Activated naive CD8-positive, alpha-beta T cell treated with anti-CD3 and anti-CD28 coated beads for 36 hours (primary cell): ENCODE measurements at places on chromosomes 16 and 17. TPM values are rescaled to one million over a fixed set of nuclear protein-coding genes. Genes with fewer than 3 reads are reported as not detected.

GRCh38 chr16:80114699-80115098 lies 426.1 kb upstream of the DYNLRB2 start:
- DNase-seq, result no peak

- no peak for DNase-seq
These were observed 66.5 kb upstream of the LGALS9 start for GRCh38 chr17:27564463-27564862.

DNA sequence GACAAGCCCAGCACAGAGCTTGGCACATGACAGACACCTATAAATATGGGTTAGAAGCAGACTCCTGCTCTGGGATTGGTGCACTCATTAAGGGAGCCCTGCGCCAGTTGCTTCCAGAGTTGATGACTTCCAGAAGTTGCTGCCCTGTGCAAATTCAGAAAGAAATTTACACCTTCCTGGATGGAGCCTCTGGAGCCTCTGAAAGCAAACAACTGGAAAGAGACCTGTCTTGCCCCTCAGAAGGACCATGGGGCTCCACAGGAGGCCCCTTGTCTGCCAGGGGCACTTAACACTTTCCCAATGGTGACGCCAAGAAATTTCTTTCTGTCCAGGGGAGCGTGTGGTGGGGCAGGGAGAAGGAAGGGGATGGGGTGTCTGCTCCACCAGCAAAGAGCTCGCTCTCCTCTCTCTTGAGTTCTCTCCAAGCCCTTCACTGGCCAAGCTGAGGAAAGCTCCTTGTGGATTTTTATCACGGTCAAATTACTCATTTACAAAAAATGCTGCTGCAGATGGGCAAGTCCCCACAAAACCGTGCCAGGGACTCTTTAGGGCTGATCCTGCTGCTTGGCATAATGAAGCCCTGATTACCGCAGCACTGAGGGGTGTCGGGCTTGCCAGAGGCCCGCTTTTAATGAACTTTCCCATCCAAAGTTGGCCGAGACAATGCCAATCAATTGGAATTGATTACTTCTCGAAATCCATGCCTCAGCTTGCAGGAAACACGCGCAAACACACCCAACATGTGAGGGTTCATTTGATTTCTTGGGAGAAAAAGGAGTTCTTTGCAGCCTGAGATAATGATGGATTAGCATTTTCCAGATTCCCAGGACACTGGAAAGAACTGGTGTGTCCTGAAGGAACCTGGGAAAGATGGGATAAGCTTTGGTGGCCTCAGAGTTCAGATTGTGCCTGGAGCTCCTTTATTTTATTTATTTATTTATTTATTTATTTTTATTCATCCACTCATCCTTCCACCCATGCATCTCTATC lies 583.6 kb upstream of the CDH5 start:
- DNase-seq, result no peak

GRCh38 chr17:32976605-32977004 lies 15.0 kb upstream of the SPACA3 start:
- DNase-seq, result no peak

GRCh38 chr17:66290101-66290722 lies 12.2 kb upstream of the PRKCA start:
- DNase-seq, result no peak

DNA sequence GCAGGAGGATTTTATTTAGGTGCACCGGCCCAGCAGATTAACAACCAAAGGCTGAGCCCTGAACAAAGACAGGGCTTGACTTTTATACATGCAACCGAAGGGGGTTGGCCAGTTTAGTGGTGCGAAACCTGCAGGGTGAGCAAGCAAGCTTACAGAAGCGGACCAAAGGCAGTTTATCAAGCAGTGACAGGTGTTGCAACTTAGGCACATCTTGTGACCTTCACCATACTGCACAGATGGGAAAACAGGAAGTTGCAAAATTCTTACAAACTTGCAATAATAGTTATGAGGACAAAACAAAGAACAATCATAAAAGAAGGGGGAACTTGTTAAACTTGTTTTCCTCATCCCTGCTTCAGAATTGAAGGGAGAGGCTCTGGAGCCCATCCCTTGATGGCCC lies 1265.1 kb downstream of the CDH8 start:
- DNase-seq, result no peak

Gene ZFHX3
- total RNA-seq, result 0.54 TPM

Gene MPO
- total RNA-seq, result not detected

Gene ITGB3
- total RNA-seq, result 0.06 TPM

Gene HS3ST3A1
- 0.12 TPM for total RNA-seq
